H7 (cell line): ENCODE measurements at places on chromosomes 3 and 15. TPM values are rescaled to one million over a fixed set of nuclear protein-coding genes. Genes with fewer than 3 reads are reported as not detected.

Gene TYRO3
- 65.8 and 72.6 TPM in 2 replicates for total RNA-seq

Gene RASA2
- total RNA-seq = 11.6 and 17.9 TPM in 2 replicates

Gene FEZF2
- 0.14 TPM in 1 of 2 replicates, not detected in the other for total RNA-seq

Gene MINAR1
- total RNA-seq = 1.0 and 1.1 TPM in 2 replicates

Gene SNTN
- total RNA-seq = not detected in 2 replicates
